ENCODE measurements at places on chromosomes 5 and 9.

DNA sequence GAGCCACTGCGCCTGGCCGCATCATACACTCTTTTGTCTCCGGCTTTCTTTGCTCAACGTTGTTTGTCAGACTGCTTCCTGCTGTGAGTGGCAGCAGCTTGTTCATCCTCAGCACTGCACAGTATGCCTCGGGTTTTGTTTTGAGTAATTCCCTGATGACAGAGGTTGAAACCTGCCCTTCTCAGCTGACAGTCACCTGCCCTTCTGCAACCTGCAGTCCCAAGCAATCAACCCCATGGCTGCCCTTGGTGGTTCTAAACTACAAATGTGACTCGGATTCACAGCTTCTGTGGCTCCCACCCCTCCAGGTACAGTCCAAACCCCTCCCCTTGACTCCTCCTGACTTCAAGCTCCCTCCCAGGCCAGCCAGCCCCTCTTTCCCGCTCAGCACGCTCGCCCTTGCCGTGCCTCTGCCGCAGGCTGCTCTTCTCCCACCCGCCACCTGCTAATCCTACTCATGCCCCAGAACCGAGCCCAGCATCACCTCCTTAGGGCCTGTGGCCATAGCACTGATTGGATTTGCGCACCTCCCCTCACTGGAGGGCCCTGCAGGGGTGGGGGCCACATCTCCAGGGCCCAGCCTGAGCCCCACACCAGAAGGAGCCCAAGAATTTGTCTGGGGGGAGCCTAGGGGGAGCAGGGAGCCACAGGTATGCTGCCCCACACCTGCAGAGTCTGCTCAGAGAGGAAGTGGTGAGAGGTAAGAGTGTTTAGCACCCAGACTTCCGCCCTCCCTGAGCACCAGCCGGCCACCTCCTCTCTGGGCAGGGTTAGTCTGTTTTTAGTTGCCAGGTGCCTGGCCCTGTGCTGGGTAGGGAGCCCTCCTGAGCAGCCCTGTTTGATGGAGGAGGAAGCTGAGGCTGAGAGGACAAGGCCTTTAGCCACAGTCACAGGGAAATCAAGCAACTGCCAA, 10.1 kb downstream of the EEIG1 start:
- DNase-seq: no peak

GRCh38 chr5:6140219-6140618, 238.1 kb downstream of the MED10 start:
- DNase-seq: no peak

DNA sequence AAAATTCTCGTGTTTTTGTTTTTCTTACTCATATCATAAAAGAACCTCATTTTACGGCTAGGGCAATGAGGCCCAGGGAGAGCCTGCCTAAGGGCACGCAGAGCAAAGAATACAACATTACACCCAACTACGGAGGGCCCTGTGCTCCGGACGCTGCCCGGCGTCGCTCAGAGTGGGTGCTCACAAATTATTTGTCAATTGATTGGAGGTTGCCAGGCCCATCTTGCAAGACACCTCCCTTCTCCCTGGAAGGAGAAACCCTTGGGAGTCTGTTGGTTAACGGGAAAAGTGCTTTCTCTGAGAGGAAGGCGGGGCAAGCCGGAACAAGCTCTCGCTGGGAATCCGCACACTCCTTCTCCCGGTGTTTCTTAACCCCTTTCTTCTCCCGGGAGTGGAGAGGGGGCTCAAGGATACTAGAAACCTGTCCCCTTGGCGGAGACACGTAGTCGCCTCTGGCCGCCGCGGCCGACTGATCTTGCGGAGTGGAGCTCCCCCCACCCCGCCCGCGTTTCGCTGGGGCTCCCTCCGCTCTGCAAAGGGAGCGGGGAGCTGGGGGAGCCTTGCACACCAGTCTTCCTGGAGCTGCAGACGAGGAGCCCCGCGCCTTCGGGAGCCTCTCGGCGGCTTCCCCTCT, 599.3 kb upstream of the SGCD start:
- no peak for DNase-seq

DNA sequence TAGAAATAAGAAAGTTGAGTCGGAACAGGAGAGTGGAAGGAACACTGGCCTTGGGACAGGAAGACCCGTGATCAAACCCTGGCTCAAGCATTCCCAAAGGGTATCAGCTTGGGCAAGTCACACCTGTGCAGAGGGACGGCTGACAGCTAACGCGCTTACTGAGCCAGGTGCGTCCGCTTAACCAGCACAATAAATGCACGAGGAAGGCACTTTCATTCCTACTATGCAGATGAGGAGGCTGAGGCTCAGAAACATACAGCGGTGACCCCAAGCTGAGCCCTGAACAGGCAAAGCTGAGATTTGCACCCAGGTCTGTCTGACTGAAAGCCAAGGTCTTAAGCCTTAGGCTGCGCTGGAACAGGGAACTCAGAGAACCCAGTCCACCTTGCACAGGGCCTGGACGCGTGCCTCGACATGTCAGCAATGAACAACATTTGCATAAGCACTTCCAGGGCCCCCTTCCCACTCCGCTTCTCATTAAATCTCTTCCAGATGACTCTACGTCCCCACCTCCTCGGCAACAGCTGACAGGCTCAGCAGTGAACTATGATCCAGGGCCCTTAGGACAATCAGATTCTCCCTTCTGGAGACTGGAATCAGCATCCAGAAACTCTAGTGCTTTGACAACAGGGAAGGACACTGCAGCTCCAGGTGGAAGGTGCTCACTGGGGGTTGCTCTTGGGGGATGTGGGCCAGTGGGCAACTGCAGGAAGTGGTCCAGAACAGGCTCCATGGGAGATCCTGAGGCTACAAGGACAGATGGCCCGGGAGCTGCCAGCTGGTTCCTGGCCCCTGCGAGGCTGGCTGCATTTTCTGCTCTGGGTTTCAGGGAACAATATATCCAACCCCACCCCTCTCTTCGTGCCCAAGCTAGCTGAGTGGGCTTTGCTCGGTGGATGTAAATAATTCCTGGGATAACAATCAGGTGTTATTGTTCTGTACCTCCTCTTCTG, 35.2 kb downstream of the SH3PXD2B start:
- peak; percentile 86 for DNase-seq

GRCh38 chr9:93903886-93904648, 51.1 kb downstream of the BARX1 start:
- DNase-seq: no peak

- no peak for DNase-seq
These were observed 1043.8 kb upstream of the NUDT12 start for GRCh38 chr5:104606258-104606829.

- DNase-seq: no peak
These were observed 99.2 kb downstream of the PHF2 start for GRCh38 chr9:93675336-93676150.
